Activated naive CD8-positive, alpha-beta T cell treated with anti-CD3 and anti-CD28 coated beads for 36 hours (primary cell): ENCODE measurements at places on chromosomes 6 and 20. TPM values are rescaled to one million over a fixed set of nuclear protein-coding genes. Genes with fewer than 3 reads are reported as not detected.

GRCh38 chr20:24442909-24443308 is 26.5 kb upstream of the SYNDIG1 start:
- H3K36me3 ChIP-seq, result no peaks in the 10 kb centered on the region
- no peaks in the 10 kb centered on the region for H3K27me3 ChIP-seq
- DNase-seq, result no peak
- H3K4me1 ChIP-seq, result no peaks in the 10 kb centered on the region
- H3K27ac ChIP-seq, result no peak overlapping the region

- H3K27ac ChIP-seq, result no peak overlapping the region
- no peak overlapping the region for H3K4me3 ChIP-seq
- H3K36me3 ChIP-seq, result peaks cover 20% of the 10 kb centered on the region
- DNase-seq, result no peak
- no peaks in the 10 kb centered on the region for H3K27me3 ChIP-seq
Observed at GRCh38 chr6:73710470-73710869, 14.5 kb downstream of the CD109 start.

- no peak overlapping the region for H3K4me3 ChIP-seq
- H3K27me3 ChIP-seq, result no peaks in the 10 kb centered on the region
- no peak for DNase-seq
- H3K27ac ChIP-seq, result no peak overlapping the region
- peaks cover 11% of the 10 kb centered on the region for H3K4me1 ChIP-seq
Observed at GRCh38 chr6:160141001-160141726, 19.5 kb downstream of the SLC22A1 start.

- H3K27me3 ChIP-seq, result no peaks in the 10 kb centered on the region
- DNase-seq, result no peak
- H3K4me3 ChIP-seq, result no peak overlapping the region
- no peaks in the 10 kb centered on the region for H3K4me1 ChIP-seq
- no peak overlapping the region for H3K27ac ChIP-seq
Observed at GRCh38 chr6:46410334-46410953, 80.8 kb downstream of the RCAN2 start.

DNA sequence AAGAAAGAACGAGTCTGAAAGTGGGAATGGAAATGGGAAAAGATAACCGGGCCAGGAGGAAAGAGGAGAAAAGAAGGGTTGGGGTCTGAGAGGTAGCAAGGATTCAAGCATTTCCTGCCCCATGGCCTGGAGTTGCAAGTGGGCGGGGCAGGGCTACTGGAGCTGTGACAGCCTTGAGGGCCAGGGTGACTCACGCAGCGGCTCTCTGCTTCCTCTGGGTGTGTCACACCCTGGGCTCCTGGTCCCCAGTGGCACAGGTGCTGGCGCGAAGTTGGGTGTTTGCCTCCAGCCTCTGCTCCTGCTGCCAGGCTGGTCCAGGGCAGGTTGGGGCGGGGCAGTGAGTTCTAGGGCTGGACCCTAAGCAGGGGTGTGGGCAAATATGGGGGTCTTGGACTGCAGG is 3.3 kb upstream of the ULBP3 start:
- H3K36me3 ChIP-seq, result no peaks in the 10 kb centered on the region
- peak; percentile 40 for DNase-seq
- no peak overlapping the region for H3K27ac ChIP-seq
- H3K4me1 ChIP-seq, result peaks cover 14% of the 10 kb centered on the region

DNA sequence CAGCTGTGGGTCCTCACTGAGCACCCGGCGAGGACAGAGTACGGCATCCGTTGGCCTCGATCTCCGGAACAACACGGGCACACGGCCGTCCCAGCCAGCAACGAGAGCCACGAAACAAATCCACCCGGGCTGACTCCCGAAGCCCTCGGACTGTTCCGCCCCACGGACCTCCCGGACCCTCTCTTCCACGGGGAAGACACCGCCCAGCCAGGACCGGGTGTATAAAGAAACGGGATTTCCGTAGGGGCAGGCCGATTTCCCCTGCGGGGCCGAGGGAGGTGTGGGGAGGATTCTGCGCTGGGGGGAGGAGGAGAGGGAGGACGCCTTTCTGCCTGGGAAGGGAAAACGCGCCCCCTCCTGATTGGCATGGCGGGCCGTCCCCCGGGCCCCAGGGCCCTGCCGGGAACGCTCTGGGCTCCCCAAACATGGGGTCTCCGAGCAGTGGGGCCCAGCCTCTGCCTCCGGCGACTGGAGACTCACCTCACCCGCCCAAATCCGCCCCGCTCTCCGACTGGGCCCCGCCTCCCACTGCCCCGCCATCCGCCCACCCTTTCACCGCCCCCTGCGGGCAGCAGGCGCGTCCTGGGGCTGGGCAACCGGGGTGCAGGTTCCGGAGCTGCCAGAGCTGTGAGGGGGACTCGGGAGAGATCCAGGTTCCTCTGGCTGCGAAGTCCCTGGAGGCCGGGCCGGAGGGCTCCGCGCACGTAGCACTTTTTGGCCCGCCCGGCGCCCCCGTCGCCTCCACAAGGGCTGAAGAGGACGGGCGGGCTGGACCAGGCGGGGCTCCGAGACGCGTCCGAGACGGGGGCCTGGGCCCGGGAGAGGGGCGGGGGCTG is 679 bp upstream of the PPDPF start:
- peaks cover 6% of the 10 kb centered on the region for H3K4me1 ChIP-seq
- no peak overlapping the region for H3K27ac ChIP-seq
- peak; percentile 75 for DNase-seq
- no peaks in the 10 kb centered on the region for H3K27me3 ChIP-seq

DNA sequence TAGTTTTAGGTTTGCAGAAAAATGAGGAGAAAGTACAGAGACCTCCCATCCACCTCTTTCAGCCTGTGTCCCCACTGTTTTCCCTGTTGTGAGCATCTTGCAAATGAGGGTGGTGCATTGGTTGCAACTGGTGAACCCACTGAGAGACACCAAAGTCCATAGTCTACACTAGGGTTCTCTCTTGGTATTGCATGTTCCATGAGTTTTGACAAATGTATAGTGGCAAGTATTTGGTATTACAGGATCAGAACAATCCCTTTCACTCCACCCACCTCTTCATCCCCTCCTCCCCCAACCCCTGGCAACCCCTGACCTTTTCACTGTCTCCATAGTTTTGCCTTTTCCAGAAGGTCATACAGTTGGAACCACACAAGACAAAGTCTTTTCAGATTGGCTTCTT is 20.1 kb downstream of the ZNF831 start:
- H3K27me3 ChIP-seq, result no peaks in the 10 kb centered on the region
- H3K4me1 ChIP-seq, result peaks cover 48% of the 10 kb centered on the region
- no peak overlapping the region for H3K27ac ChIP-seq
- DNase-seq, result no peak

DNA sequence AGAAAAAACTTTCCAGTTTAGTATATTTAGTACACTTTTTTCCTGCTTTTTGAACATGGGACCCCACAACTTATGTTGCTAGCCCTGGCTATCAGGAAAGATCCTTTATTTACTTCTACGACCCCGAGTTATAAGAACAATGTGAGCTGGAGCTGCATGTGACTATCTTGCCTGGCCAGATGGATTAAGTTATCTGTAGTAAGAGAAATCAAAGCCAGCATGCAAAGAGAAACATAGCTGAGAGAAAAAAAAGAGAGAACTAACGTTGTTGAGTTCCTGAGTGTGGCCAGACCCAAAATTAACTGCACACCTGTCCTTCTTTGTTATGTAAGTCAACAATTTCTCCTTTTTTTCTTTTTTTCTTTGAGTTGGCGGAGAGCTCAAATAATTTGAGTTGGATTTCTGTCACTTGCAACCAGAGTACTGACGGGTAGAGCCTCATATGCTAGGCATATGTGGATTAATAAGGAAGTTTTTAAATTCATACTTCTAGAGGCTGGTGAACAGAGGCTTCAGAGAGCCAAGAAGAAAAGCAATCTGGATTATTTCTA is 219.5 kb downstream of the HACE1 start:
- no peaks in the 10 kb centered on the region for H3K36me3 ChIP-seq
- H3K27me3 ChIP-seq, result no peaks in the 10 kb centered on the region
- no peak overlapping the region for H3K4me3 ChIP-seq
- no peak overlapping the region for H3K27ac ChIP-seq

- no peak overlapping the region for H3K27ac ChIP-seq
- H3K36me3 ChIP-seq, result no peaks in the 10 kb centered on the region
- no peak overlapping the region for H3K4me3 ChIP-seq
- DNase-seq, result no peak
- peaks cover 18% of the 10 kb centered on the region for H3K4me1 ChIP-seq
Observed at GRCh38 chr20:44594730-44595129, 12.4 kb downstream of the PKIG start.

GRCh38 chr6:119348748-119349360 is 707 bp downstream of the MAN1A1 start:
- no peaks in the 10 kb centered on the region for H3K27me3 ChIP-seq
- peaks cover 27% of the 10 kb centered on the region for H3K36me3 ChIP-seq
- peak overlapping the region; percentile 84 for H3K27ac ChIP-seq
- peaks cover 52% of the 10 kb centered on the region for H3K4me1 ChIP-seq

- H3K4me1 ChIP-seq, result no peaks in the 10 kb centered on the region
- H3K27me3 ChIP-seq, result no peaks in the 10 kb centered on the region
- no peak for DNase-seq
- no peak overlapping the region for H3K27ac ChIP-seq
- no peak overlapping the region for H3K4me3 ChIP-seq
Observed at GRCh38 chr20:23234311-23235078, 116.1 kb upstream of the NXT1 start.

DNA sequence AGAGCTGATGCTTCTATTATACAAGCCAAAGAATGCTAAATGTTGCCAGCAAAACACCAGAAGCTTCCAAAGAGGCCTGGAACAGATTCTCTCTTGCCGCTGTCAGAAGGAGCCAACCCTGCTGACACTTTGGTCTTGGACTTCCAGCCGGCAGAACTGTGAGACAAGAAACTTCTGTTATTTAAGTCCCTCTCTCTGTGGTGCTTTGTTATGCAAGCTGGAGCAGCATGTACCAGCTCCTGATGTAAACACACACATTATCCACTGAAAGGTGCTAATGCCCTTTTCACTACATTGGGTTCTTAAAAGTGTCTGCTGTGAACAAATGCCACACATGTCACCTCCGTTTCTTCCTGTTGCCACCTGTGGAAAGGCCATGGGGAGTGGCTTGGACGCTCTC is 25.9 kb upstream of the PRELID3B start:
- no peak overlapping the region for H3K27ac ChIP-seq
- H3K36me3 ChIP-seq, result no peaks in the 10 kb centered on the region
- H3K4me3 ChIP-seq, result no peak overlapping the region
- H3K4me1 ChIP-seq, result peaks cover 12% of the 10 kb centered on the region
- peaks cover 14% of the 10 kb centered on the region for H3K27me3 ChIP-seq

DNA sequence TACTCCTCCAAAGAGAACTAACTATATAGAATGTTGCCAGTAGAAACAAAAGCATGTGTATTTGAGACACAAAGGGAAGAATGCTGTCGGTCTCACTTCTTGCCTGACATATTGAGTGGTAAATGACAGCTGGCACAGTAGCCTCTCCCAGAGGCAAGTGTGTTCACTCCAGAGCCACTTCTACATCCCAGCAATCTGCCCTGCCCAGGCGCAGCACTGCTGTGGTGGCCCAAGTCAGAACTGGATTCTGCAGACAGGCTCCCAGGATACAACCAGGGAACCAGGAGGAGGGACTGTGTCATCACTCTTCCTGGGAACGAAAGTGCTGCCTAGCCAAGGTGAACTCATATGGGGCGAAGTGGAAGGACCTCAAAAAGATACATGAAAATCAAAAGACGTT is 103.2 kb upstream of the ARMC2 start:
- H3K36me3 ChIP-seq, result no peaks in the 10 kb centered on the region
- DNase-seq, result no peak
- no peak overlapping the region for H3K4me3 ChIP-seq
- H3K27ac ChIP-seq, result no peak overlapping the region

DNA sequence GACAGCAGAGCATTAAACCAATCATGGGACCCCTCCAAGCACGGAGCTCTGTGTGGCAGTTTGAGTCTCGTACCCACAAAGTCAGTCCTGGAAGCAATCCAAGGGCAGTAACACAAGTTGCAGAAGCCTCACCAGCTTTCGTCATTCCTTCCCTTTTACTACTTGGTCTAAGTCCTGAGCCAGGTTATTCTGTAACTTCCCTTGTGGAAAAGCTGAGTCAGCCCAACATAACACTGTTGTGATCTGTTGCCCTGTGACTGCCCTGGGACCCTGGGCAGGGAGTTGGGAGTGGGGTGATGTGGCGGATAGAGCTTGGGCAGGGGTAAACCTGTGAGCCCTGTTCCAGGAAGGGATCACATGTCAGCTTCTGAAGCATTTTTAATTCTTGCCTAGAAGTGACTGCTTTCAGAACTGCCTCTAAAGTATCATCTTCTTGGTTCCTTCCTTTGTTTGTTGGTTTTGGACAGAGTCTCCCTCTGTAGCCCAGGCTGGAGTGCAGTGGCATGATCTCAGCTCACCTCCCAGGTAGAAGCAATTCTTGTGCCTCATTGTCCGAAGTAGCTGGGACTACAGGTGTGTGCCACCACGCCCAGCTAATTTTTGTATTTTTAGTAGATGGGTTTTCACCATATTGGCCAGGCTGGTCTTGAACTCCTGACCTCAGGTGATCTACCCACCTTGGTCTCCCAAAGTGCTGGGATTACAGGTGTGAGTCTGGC is 183.7 kb upstream of the JAG1 start:
- no peaks in the 10 kb centered on the region for H3K36me3 ChIP-seq
- no peak overlapping the region for H3K4me3 ChIP-seq

GRCh38 chr20:63743210-63743970 is 3.8 kb downstream of the SLC2A4RG start:
- H3K27ac ChIP-seq, result no peak overlapping the region
- no peaks in the 10 kb centered on the region for H3K4me1 ChIP-seq
- H3K27me3 ChIP-seq, result no peaks in the 10 kb centered on the region
- H3K36me3 ChIP-seq, result no peaks in the 10 kb centered on the region

- no peak overlapping the region for H3K27ac ChIP-seq
- no peaks in the 10 kb centered on the region for H3K36me3 ChIP-seq
- no peak overlapping the region for H3K4me3 ChIP-seq
- no peak for DNase-seq
- no peaks in the 10 kb centered on the region for H3K27me3 ChIP-seq
- peaks cover 22% of the 10 kb centered on the region for H3K4me1 ChIP-seq
Observed at GRCh38 chr6:107624050-107624449, 134.1 kb downstream of the SOBP start.

DNA sequence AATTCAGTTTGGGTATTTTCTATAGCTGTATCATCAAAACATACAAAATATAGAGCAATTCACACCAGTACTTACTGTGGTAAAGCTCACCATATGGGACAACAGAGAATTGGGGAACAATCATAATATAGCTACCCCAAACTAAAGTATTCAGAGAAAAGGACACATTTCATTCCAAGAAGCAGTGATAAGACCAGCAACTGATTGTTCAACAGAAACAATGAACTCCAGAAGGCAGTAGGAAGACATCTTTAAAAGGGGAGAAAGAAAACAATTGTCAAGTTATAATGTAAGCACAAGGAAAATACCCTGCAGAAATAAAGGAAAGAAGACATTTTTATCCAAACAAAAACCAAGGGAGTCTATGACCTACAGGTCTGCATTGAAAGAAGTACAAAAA is 210.9 kb downstream of the ZFAND3 start:
- H3K27me3 ChIP-seq, result no peaks in the 10 kb centered on the region
- H3K4me1 ChIP-seq, result peaks cover 56% of the 10 kb centered on the region
- H3K4me3 ChIP-seq, result no peak overlapping the region
- no peak for DNase-seq

TRIM15 gene
- total RNA-seq, result not detected

IMPG1 gene
- total RNA-seq, result not detected

MLN gene
- total RNA-seq, result not detected

PI16 gene
- 0.18 TPM for total RNA-seq

ERVFRD-1 gene
- total RNA-seq, result not detected

SMIM13 gene
- 15.9 TPM for total RNA-seq

EYS gene
- total RNA-seq, result not detected

GRM4 gene
- total RNA-seq, result 0.12 TPM

NKX2-2 gene
- total RNA-seq, result not detected
